ENCODE measurements at places on chromosomes 4 and X. TPM values are rescaled to one million over a fixed set of nuclear protein-coding genes. Genes with fewer than 3 reads are reported as not detected.

DNA sequence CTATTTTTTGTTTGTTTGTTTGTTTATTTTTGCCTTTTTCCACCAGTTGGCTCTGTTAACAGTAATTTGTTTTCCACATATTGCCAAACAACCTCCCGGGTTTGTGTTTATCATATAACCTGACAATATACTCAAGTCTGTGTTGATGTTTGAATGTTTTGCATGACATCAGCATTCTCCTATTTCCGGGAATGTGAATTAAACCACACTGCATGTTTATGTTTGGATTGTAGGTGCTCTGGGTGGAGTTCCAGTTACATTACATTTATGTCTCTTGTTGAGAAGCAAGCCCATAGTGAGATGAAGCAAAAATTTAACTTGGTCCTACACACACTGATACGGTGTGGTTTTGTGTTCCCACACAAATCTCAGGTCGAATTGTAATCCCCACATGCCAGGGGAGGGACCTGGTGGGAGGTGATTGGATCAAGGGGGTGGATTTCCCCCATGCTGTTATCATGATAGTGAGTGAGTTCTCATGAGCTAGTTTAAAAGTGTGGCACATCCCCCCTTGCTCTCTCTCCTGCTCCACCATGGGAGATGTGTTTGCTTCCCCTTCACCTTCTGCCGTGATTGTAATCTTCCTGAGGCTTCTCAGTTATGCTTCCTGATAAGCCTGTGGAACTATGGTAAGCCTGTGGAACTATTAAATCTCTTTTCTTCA is 54.4 kb upstream of the CLNK start:
- no peak for DNase-seq

DNA sequence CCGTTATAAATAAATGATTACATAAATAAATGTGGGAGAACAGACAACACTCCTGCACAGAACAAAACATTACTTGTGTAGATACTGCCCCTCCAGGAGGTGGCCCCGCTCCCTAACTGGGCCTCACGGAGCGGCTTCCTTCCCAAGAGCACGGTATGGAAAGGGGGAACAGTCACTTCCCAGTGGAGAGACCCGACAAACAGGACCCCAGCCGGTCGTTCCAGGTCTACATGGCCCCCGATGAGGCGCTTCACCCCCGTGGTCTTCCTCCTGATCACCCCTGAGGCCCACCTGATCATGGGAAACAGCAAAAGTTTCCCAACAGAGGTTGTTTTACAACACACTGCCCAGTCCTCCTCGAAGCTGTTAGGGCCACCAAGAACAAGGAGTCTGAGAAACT is 6.6 kb upstream of the SLC6A8 start:
- DNase-seq, result no peak

The ARHGAP36 gene
- total RNA-seq, result not detected

The GRIA3 gene
- total RNA-seq, result not detected

The FAM236A gene
- total RNA-seq, result not detected

The FAM184B gene
- total RNA-seq, result not detected

Data from activated naive CD4-positive, alpha-beta T cell treated with anti-CD3 and anti-CD28 coated beads, Interleukin-2, amount 50 U/mL, for 72 hours (primary cell).